Renal cortex interstitium (tissue), 15 donors: ENCODE measurements at places on chromosomes 6 and 20.

DNA sequence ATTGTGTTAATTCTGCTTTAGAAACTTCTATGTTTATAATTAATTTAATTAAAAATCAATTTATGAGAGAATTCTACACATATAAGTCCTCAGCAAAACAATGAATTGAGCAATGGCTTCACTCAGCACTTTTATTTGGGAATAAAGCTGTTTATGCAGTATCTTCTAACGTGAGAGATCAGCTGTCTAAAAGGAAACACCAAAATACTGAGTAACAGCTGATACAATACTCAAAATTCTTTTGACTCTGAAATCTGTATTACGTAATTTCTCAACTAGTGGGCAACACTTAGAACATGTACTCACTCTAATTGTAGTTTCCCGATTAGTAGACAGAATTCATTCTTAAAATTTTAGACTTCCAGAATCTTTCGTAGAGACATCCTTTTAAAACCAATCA lies 49.8 kb downstream of the MAP3K7 start:
- no peak for DNase-seq

- no peak for DNase-seq
Measured at GRCh38 chr20:62662422-62662821, 20.1 kb downstream of the SLCO4A1 start.

- no peak for DNase-seq
Measured at GRCh38 chr6:28393912-28394662, 5.5 kb downstream of the ZSCAN12 start.

GRCh38 chr6:132499757-132500156 lies 13.2 kb downstream of the STX7 start:
- no peak for DNase-seq
